CD4-positive, alpha-beta T cell treated with Interleukin-15 for 4 hours (primary cell): ENCODE measurements at places on chromosomes 7 and 10.

GRCh38 chr7:115522174-115522573, 508.4 kb downstream of the TFEC start:
- no peak for DNase-seq

DNA sequence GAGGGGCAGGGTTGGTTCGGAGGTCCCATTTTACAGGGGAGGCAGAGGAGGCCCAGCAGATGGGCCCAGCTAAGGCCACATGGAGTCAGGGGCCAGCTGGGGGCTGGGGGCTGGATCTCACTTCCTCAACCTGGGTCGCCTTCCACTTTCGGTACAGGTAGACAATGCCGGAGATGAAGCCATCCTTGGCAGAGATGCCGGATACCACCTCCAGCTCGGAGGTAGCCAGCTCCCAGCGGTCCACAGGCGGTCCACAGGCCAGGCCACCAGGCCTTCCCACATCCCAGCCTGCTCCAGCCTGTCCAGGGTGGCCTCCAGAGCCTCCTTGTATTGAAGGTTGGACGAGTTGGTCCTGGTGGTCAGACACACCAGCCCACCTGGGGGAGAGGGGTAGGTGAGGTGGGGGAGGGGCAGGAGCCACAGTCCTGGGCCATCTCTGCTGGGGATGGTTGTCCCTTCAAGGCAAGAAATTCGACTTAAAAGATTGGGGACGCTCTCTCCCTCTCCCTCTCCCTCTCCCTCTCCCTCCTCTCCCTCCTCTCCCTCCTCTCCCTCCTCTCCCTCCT, 3.9 kb downstream of the CLDN4 start:
- DNase-seq, result no peak

GRCh38 chr10:115093286-115093775, at the start of gene ATRNL1:
Gene ATRNL1 (plus strand): TSS chr10:115093365. CDS start chr10:115093751, 386 bp downstream.
- no peak for DNase-seq

DNA sequence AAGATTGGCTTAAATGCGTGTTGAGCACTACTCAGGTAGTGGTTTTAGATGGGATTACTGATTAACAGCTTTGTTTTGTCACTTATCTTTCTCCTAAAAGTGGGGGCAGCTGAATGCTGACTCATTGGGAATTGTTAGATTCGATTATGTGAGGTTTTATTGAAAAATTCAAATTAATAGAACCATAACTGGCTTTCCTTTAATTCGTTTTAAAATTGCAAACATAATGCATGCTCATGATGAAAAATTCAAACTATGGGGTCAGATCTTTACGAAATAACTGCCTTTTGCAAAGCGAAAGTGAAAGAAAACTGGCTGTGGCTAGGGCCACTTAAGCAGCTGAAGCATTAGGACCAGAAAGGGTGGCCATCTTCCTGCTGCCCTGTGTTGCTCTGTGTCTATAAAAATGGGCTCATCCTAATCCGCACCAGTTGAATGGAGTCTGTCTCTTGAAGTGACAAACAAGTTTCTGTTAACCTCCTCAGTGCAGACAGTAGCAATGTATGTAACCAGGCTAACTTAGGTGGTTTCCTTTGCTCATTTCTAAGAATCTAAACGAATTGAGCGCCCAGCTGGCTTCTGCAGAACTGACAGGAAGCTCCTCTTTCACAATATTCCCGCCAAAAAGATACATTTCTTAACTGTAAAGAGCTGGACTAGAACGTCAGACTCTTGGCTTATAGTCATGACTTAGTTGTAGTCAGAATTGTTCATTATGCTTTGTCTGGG, 27.8 kb downstream of the DENND10 start:
- peak; percentile 78 for DNase-seq

DNA sequence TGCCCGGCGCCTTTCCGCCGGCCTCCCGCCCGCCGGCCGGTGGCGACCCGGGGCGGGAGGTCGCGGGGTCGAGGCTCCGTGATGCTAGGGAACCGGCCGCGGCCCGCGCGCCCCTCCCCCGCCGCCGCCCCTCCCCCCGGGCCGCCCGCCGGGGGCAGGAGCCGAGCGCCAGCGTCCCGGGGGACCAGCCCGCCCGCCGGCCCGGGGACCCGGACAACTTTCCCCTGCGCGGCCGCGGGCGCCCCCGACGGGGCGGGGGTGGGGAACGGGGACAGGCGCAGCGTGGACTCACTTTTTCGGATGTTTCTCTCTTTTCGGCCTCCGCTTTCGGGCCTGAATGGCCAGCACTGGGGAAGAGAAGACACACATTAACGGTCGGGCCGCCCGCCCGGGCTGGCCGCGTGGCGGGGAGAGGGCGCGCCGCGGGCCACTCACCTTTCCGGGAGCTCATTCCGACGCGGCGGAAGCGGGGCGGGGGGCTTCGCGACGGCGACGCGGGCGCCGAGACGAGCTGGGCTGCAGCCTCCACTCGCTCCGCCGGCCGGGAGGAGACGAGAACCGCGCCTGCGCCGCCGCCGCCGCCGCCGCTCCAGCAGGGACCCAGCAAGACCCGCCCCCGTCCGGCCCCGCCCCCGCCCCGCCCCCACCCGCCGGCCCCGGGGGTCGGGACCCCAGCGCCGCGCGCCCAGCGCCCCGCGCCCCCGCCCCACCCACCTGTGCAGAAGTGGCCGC, at the start of gene SRPK2:
SRPK2 (minus strand) TSS at position 566 of the 732 bp plus-strand sequence.
- peak; percentile 73 for DNase-seq

GRCh38 chr10:72846238-72846637, 47.3 kb upstream of the OIT3 start:
- no peak for DNase-seq

DNA sequence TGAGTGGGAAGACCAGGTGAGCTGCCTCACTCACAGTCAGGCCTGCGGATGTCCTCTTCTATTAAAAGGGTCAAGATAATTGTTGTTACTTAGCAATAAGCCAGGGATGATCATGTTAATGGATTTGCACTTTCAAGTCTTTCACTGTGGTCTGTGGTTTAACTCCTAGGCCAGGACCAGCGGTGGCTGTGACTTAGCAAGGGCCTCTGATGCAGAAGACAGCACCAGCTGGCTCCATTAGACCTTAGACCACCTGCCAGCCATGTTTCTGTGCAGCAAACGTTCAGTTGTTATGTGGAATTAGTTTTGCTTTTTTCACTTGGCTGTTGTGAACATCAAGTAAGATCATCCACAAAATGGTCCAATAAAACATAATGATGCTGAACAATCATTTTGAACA, 537.3 kb downstream of the TNS3 start:
- no peak for DNase-seq

DNA sequence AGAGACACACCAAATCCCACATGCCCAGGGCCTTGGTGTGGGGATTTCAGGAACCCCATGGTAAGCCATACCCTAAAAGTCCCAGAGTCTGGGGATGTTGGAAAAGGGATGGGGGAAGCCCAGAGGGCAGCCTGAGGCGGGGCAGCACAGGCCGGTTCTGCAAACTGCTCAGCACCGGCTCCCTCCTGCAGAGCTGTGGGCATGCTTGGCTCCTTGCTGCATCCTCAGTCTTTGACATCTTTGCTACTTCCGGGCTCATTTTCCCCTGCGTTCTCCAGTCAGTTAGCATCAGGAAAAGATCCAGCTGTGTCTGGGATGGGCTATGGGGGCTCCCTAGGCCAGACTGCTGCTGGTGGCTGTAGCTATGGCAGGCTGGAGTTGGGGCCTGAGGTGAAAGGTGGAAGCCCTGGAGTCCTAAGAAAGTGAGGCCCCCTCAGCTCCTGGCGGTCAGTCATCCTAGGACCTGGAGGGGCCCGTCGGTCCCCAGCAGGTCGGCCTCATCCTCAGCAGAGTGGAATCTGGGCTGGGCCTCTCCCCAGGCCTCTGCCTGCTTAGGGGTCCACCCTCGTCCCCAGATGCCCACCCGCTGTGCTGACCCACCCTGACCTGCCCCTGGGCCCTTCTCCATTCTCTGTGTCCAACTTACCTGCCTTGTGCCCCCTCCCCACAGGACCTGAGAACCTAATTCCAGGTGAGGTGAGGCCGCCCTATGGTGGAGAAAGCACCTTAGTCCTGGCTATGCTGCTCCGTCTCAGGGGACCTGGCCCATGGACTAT, 9.3 kb downstream of the TBATA start:
- no peak for DNase-seq
